ENCODE measurements at places on chromosomes 1 and 21. TPM values are rescaled to one million over a fixed set of nuclear protein-coding genes. Genes with fewer than 3 reads are reported as not detected.

EPHA8 gene
- total RNA-seq, result not detected

TEDDM1 gene
- total RNA-seq, result not detected

GRCh38 chr1:8006037-8006963 lies 19.8 kb downstream of the ERRFI1 start:
- DNase-seq, result no peak

GRCh38 chr1:211710566-211711314 lies 35.3 kb upstream of the NEK2 start:
- DNase-seq, result no peak

- peak; percentile 39 for DNase-seq
Measured at GRCh38 chr21:36980280-36981048, 14.0 kb upstream of the HLCS start.

DNA sequence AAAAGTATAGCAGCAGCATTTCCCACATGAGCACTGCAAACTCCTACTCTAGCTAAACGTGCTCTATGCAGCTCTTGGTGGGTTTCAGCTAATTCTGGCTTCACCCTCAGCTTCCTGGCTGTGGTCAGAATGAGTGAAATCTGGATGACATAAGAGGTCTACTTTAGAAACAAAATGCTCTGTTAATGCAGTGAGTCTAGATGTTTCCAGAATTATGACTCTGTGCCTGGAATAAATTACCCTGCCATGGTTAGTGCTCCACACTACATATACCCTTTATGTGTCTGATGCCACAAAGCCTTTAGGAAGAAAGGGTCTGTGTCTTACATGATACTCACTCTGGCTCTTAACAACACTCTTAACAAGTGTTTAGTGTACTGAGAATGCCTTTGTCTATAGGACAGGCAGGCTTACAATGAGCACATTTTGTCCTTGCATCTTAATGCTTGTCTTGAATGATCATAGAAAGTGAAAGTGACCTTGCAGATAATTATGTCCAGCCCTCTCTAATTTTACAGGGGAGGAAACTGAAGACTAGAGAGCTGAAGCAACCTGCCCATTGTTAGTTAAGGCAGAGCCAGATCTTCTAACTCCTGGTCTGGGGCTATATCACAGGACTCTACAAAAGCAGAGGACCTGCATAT lies 9.2 kb downstream of the S100A10 start:
- peak; percentile 66 for DNase-seq

GRCh38 chr1:169630006-169630405 lies at the start of gene SELP:
SELP (minus strand) TSS chr1:169630124; CDS start chr1:169630074, 50 bp downstream.
- no peak for DNase-seq

- DNase-seq, result peak; percentile 62
Measured at GRCh38 chr1:159889821-159890252, 10.1 kb downstream of the CFAP45 start.

GRCh38 chr1:17833661-17834501 lies 78.7 kb downstream of the ACTL8 start:
- no peak for DNase-seq

DNA sequence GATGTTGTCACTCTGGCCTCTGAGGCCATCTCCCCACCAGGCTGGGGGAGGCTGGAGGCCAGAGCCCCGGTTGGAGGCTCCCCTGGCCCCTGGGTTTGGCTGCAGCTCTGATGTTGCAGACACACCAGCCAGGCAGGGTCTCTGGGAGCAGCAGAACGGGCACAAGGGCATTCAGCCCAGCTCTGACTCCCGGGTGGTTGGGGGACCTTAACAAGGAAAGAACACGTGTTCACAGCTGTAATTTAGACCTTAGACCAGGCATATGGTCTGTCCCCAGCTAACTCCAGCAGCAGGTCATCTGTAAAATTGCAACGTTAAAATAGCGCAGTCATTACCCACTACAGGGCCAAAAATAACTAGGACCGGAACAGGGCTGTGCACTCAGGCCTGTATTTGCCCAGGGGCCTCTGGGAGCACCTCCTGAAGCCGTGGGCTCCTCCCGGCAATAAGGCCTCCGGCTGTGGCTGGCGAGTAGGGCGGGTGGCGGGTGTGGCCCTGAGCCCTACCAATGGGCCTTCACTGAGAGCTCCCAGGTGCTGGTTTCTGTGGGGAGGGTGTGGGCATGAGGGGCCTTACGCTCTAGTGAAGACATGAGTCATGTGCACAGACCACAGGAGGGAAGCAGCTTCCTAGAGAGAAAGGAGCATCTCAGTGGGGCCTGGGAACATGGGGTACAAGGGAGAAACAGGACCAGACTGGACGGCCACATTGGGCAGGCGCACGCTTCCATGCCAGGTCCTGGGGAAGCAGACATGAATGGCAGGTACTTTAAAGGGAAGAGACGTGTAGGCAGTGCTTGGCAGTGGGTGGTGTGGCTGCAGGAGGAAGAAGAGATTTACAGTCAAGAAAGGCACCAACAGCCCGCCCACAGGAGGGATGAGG lies 6.1 kb downstream of the LDLRAP1 start:
- peak; percentile 59 for DNase-seq

DNA sequence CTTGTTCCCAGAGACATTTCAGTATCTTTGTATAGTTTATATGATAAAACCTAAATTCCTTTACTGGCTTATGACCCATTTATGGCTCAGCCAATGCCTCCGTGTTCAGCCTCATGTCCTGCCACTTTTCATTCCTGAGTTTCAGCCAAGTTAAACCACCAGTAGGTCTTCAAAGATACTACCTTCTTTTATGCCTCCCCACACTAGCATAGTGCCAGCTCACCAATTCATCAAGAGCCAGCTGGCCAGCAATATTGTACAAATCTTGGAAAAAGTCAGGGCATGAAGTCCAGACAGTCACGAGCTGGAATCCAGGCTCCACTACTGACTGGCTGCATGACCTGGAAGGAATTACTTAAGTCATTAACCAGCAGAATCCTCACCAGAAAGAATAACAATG lies 446.0 kb downstream of the GPATCH2 start:
- no peak for DNase-seq

GRCh38 chr1:95643071-95643470 lies 409.1 kb downstream of the RWDD3 start:
- no peak for DNase-seq
